ENCODE measurements at places on chromosomes 2 and 18.

DNA sequence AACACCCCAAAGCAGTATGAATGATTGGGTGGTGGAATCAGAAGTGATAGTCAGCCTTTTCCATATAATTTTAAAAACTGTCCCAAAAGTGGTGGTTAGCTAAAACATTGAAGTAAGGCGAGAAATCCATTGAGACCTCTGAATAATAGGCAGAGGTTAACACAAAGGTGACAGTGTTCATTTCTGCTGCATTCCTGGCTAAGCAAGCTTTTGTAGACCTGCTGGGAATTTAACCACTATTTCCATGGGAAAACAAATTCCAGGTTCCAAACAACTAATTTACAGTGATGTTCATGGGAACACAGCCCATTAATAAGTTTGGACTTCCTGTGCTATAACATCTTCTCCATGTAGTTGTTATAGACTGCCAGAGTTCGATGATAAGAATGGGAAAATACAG is 6.3 kb upstream of the INO80D start:
- no peak for DNase-seq

- no peak for DNase-seq
Observed at GRCh38 chr2:192126912-192127311, 67.8 kb downstream of the TMEFF2 start.

DNA sequence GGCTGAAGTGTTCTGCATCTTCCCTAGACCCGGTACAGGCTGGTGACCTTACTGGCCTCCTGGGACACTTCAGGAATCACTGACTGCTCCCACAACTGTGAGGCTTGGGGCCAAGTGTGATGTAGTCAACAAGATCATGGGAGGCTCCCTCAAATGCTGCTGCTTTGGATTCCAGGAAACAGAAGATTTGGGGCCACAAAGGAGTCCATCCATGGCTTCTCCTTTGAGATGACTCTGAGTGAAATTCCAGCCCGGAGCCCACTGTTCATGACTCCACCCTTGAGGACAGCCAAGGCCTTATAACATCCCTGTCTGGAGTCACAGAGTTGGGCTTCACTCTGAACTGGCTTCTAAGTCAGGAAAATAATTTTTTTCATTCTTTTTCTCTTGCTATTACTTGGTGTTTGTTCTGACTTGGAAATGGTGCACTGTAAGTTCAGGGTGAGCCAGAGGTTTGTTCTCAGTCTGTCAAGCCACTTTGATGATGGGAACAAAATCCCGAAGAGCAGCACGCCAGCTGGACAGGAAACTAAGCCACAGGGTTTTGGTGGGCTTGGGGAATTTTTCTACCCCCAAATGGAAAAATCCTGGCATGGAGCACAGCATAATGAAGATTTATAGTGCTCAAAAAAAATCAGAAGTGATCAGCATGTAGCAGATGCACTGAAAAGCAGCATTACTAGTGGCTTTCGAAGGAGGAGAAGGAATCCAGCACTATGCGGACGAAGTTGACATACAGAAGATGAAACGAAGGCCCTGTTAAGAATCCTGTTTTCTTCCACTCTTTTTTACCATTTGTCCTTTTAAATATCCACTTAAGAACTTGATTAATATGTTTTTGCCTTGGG is 98.1 kb upstream of the ZFP36L2 start:
- no peak for DNase-seq

DNA sequence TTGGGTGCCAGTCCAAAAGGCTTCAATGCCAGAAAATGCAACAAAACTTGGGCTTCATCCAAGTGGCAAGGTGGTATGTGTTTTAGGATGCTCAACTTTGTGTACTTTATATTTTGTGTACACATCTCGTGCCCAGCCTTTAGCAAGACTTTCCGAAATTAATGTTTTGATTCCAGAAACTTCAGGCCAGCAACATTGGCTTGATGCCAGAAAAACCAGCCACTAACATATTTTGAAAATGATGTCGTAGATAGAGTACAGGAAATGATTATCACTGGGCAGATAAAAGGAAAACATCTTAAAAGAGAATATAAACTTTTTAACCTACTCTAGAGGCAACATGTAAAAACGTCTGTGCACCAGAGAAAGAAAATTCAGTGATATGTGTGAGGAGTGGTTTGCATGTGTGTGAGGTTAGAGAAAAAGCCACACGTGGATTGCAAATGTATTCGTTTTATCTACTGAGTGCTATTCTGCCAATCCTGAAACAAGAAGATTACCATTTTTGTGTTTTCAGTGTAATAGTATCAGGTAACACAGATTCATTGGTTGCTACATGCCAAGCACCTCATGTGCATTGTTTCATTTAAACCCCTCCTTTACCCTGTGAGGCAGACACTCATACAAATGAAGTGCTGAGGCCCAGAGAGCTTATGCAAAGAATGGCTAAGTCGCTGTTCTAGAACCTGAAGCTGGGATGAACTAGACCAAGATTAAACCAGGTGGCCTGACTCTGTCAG is 264.8 kb downstream of the C1D start:
- DNase-seq: no peak

GRCh38 chr2:222900354-222900753 is 39.5 kb downstream of the ACSL3 start:
- no peak for DNase-seq

DNA sequence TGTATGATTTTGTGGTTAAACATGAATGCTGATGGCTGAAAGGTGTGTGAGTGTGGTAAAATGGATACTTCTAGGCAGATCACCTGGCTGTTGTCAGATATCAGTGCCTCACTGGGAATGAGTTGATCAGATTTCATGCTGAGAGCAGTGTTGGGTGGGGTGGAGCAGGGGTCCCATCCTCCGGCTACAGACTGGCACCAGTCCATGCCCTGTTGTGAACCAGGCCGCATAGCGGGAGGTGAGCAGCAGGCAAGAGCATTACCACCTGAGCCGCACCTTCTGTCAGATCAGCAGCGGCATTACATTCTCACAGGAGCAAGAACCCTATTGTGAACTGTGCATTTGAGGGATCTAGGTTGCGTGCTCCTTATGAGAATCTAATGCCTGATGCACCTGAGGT is 78.7 kb downstream of the GLI2 start:
- DNase-seq: peak; percentile 25

DNA sequence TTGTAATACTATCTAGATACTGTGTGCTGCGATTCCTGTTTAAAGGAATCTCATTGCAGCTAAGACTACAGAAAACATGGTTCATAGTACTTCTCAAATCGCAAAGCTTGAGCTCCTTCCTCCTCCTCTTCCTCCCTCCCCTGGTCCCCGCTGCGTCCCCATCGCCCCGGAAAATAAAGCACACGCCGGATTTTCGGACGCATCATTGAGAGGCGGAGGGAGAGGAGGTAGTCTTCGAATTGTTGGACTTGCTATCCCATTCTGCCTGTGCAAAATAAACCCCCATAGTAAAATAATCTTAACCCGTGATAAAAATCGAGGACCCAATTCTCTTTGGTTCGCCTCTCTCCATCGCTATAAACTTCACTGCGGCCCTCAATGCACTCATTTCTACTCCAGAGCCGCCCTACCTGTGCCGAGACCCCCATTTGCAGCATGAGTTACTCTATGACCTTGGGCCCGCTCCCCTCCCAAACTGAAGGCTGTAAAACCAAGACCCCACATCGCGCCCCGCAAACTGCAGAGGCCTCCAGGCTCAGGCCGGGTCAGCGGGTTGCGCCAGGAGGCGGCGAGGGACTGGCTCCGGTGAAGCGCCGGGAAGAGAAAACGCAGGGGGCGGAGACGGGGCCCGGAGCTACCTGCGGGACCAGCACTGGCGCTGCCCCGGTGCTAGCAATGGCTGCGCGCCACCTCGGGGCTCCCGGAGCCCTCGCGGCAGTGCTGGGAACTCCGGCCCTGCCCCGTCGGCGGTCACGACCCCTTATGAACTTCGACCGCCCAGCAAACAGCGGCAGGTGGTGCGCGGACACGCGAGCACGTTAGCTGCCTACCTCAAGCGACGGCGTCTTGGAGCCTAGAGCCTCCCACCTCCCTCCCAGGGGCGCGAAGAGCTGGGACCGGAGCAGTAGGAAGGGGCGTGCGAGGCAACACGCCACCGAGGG is 649 bp downstream of the ESCO1 start:
- peak; percentile 58 for DNase-seq

DNA sequence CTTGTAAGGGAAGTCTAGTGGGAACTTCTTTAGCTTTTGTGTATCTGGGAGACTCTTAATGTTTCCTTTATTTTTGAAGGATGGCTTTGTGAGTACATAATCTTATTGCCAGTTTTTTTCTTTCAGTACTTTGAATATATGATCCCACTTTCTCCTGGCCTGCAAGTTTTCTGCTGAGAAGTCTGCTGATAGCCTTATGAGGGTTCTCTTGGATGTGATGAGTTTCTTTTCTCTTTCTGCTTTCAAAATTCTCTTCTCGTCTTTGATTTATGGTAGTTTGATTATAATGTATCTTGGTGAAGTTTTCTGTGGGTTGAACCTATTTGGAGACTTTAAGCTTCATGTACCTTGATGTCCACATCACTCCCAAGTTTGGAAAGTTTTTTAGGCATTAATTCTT is 28.1 kb downstream of the COLEC11 start:
- DNase-seq: no peak

- no peak for DNase-seq
Observed at GRCh38 chr2:102809291-102810189, 47.7 kb downstream of the TMEM182 start.

- DNase-seq: no peak
Observed at GRCh38 chr2:128324008-128324896, 5.6 kb upstream of the HS6ST1 start.

DNA sequence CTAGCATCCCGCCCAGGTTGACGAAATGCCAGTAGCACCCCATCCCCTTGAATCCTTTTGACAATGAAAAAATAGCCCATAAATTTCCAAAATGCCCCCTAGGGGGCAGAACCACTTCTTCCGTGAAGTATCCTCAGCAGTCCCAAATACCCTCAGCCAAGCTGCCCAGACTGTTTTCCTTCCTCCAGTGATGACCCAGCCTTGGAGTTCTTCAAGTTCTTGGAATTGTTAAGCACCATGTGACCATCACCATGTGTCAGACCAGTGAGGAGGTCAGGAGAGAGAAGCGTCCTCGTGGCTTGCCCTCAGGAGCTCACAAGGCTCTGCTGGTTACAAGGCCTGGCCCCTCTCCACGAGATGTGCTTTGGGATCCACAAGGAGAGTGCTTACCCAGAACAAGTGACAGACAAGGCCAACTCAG is 1.4 kb upstream of the SLC23A3 start:
- peak; percentile 50 for DNase-seq

- peak; percentile 32 for DNase-seq
Observed at GRCh38 chr2:25794544-25795276, 83.6 kb downstream of the ASXL2 start.

DNA sequence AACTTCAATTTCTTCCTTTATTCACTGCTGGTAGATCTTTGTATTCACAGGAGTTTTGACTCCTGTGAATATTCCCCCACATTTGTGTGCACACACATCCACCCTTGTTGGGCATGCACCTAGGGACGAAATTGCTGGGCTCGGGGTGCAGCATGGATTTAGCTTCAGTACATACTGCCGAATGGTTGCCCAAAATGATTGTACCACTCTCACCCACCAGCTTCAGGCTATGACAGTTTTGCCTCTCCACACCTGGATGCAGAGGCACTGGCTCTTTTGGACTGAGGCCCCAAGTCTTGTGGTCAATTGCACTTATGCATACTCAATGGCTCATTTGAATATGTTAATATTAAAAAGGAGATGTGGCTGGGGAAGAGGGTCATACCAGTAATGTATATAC is 65.1 kb upstream of the ODC1 start:
- DNase-seq: no peak

- DNase-seq: no peak
Observed at GRCh38 chr2:25566694-25567093, 106.7 kb downstream of the DTNB start.

GRCh38 chr2:12982149-12982584 is 265.4 kb downstream of the TRIB2 start:
- DNase-seq: no peak

DNA sequence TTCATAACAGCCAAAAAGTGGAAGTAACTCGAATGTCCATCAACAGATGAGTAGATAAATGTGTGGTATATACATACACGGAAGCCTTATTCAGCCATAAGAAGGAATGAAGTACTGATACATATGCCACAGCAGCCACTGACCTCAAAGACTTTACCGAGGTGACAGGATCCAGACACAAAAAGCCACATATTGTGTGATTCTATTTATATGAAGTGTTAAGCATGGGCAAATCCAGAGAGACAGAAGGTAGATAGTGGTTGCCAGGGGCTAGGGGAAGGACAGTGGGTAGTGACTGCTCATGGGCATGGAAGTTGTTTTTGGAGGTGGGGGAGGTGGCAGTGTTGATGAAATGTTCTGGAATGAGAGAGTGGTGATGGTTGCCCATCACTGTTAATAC is 33.9 kb downstream of the ZAP70 start:
- peak; percentile 20 for DNase-seq

GRCh38 chr18:43539862-43540261 is 262.6 kb upstream of the SYT4 start:
- no peak for DNase-seq

DNA sequence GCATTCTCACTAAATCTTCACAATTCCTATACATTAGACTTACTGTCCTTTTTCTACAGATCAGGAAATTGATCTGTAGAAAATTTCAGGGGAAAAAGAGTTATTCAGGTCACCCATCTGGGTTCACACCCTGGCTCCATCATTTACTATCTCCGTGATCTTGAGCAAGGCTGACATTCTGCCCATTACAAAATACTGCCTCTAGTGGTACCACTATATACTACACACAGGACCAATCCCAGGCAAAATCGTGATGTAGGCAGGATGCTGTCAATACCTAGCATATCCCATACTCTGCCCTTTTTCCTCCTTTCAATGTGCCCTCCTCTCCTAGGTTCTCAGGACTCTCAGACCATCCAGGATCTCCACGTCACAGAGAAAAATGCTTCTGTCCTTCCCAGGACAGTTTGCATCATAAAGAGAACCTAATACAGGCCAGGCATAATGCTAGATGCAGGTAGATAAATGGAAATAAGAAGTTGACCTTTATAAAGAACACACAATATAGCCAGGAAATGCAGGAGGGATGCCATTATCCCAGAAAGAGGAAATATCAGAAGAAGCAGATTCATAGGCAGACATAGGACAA is 101.9 kb downstream of the CDH20 start:
- DNase-seq: no peak

All from CD8-positive, alpha-beta memory T cell (primary cell).